Tibial artery (tissue), 4 donors: ENCODE measurements at places on chromosomes 16 and 17.

GRCh38 chr16:21101631-21102420 is 48.8 kb downstream of the DNAH3 start:
- DNase-seq, result no peak

- DNase-seq, result no peak
Measured at GRCh38 chr16:35506898-35507194, 2047.4 kb downstream of the TP53TG3F start.

- DNase-seq, result no peak
Measured at GRCh38 chr16:445566-445965, 20.1 kb downstream of the RAB11FIP3 start.

GRCh38 chr16:72976438-72977064 is 71.4 kb downstream of the ZFHX3 start:
- DNase-seq, result no peak

GRCh38 chr17:41687828-41688640 is 651 bp upstream of the EIF1 start:
- DNase-seq, result peak; percentile 78

GRCh38 chr16:77977339-77977738 is 45.0 kb upstream of the CLEC3A start:
- DNase-seq, result no peak

GRCh38 chr17:49996121-49996494 is 1.1 kb upstream of the DLX3 start:
- DNase-seq, result no peak

DNA sequence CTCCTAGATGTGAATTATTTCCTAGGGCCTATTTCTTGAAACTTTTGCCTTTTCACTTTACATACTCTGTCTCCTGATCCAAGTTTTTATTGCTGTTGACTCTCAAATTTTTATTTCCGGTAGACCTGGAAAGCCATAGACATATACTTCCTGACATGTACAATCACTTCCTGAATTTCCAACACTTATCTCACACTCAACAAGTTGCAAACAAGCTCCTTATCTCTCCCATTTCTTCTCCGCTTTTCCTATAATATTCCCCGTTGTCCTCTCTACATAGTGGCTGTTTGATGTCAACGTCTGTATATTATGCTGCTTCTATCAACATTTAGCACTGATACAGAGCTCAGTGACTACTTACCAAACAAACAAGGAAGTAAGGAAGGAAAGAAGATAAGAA is 59.3 kb downstream of the IKZF3 start:
- DNase-seq, result no peak

- peak; percentile 78 for DNase-seq
Measured at GRCh38 chr17:2400474-2400866, 390 bp downstream of the MNT start.

DNA sequence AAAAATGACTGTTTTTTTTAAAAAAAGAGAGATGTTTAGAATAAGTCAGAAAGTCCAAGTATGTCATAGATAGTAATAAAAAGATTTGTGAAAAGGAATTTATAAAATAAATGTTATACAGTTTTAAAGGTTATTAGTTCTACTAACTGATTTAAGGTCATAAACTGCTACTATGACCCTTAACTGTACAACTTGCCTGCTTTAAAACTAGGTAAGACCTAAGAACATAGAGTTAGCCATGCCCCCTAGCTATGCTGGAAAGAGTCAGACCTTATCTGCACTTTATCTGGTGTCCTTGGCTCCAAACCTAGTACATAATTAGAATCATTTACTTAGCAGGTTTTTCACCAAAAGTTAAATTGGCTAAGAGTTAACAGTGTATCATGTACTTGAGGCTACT is 23.5 kb upstream of the SLC6A2 start:
- no peak for DNase-seq

GRCh38 chr17:27475981-27476895 is 20.0 kb downstream of the KSR1 start:
- DNase-seq, result no peak

DNA sequence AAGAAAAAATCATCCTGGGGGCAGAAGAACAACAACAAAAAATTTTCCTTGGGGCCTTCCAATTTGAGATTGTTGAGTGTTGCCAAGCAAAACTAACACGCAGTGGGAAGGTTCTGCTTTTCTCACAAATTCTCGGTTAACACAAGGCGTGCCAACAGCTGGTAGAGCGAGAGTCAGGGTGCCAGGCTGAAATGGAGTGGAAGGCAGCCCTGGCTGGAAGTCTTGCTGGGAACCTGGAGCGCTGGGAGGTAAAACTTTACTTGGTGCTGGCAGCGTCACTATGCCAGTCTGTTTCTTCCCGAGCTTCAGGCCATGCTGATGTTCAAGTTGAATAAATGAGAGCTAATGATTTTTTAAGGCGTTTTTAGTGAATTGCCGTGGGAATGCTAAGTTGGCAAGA is 189.4 kb downstream of the WWOX start:
- peak; percentile 71 for DNase-seq

GRCh38 chr16:52757746-52758472 is 211.0 kb upstream of the TOX3 start:
- DNase-seq, result no peak

GRCh38 chr16:84486551-84487235 is 17.8 kb downstream of the MEAK7 start:
- DNase-seq, result no peak

DNA sequence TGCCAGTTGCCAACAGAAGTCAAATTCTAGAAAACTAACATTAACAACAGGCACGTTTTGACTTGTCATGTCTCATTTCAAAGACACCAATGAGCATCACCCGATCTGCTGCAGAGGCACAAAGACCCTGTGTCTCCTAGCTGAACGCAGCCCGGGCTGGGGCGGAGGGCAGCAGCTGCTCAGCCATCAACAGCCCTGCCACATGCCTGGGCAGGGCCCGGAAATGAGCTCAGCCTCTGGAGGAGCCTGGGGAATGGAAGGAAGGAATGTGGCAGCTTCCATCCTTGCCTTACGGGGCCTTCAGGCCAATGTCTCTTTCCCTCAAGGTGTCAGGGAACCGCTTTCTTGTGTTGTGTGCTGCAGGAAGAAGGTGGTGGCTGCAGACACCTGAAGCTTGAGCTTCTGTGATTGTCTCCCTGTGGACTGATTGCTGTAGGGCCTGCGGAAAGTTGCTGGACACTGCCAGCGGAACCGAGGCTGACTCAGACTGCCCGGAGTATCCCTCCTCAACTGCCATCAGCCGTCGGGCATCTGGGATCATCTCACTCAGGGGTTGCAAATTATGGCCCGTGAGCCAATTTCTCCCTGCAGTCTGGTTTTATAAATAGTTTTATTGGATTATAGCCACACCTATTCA is 7.3 kb downstream of the CDH13 start:
- no peak for DNase-seq

- DNase-seq, result no peak
Measured at GRCh38 chr16:11557801-11558200, 28.9 kb downstream of the LITAF start.

- no peak for DNase-seq
Measured at GRCh38 chr16:635573-636205, 416 bp downstream of the METTL26 start.

DNA sequence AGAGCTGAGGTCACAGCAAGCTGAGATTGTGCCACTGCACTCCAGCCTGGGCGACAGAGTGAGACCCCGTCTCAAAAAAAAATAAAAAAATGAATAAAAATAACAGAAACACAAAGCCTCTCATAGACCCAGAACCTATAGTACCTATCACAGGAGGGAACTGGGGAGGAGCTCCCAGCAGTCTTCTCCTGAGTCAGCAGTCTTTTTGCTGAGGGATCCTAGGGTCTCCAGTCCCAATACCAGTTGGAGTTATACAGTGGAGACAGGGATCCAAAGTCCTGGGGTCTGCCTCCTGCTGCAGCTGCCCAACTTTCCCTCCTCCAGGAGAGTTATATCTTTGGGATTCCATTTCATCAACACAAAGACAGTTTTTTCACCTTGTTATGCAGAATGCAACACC is 3.7 kb upstream of the TMUB2 start:
- no peak for DNase-seq
